ENCODE measurements at places on chromosomes 12 and 14.

DNA sequence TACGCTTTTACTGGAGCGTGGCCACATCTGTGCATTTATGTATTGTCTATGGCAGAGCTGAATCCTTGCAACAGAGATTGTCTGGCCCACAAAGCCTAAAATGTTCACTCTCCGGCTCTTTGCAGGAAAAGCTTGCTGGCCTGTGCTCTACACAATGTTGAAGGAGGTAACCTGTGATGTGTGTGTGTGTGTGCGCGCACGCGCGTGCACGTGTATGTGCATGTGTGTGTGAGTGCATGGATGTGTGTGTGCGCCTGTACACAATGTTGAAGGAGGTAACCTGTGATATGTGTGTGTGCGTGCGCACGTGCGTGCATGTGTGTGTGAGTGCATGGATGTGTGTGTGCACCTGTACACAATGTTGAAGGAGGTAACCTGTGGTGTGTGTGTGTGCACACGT lies 62.7 kb downstream of the RFLNA start:
- no peak for DNase-seq

GRCh38 chr14:92472860-92473259 lies 40.7 kb upstream of the RIN3 start:
- DNase-seq: no peak

DNA sequence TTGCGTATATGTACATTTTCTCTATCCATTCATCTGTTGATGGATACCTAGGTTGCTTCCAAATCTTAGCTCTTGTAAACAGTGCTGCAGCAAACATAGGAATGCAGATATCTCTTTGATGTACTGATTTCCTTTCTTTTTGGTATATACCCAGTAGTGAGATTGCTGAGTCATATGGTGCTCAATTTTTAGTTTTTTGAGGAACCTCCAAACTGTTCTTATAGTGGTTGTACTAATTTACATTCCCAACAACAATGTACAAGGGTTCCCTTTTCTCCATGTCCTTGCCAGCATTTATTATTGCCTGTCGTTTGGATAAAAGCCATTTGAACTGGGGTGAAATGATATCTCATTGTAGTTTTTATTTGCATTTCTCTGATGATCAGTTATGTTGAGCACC lies 44.3 kb downstream of the PELI2 start:
- DNase-seq: no peak

DNA sequence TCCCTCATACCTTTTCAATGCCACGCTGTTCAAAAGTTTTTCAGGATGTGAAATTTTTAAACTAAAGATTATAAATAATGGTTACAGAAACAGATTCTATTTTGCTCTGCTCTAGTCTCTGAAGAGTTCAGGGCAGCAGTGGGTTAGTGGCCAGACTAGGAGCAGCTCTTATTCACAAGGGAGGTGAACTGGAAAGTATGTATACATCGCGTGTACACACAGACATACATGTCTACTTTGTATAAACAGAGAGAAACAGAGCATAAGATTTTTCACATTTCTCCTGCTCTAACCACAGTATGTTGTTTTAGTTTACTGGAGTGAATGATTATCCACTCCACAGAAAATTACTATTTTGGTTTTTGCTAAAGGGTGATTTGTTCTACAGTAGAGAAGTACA lies 74.4 kb upstream of the CRY1 start:
- DNase-seq: no peak

DNA sequence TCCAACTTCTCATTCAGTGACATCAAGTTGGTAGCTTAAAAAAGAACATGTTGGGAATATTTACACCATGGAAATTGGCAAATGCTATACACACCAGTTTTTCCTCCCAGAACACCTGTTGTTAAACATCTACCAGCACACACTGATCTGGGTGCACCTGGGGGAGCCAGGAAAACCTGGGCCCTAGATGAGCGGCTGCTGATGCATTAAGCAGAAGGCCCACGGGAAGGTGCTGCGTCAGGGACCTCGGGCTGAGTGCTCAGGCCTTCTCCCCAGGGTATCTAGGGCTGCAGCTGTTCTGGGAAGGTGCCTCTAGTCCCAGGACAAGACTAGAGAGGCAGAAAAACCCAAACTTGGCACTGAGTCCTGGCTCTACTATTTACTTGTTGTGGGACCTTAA lies 2.8 kb upstream of the NGB start:
- no peak for DNase-seq

DNA sequence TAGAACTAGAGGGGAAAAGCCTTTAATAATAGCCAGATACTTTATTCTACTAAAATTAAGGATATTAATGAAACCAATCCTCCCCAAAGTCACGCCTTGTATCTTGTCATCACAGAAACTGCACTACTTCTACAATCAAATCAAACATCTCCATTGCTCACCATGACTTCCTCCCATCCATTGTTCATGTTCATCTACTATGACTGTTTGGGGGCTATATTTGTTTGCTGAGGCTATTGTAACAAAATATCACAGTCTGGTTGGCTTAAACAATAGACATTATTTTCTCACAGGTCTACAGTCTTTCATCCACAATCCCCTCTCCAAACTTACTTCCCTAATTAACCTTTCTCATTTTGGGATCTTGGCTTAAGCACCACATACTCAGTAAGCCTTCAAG lies 193.6 kb upstream of the FSCB start:
- DNase-seq: no peak

DNA sequence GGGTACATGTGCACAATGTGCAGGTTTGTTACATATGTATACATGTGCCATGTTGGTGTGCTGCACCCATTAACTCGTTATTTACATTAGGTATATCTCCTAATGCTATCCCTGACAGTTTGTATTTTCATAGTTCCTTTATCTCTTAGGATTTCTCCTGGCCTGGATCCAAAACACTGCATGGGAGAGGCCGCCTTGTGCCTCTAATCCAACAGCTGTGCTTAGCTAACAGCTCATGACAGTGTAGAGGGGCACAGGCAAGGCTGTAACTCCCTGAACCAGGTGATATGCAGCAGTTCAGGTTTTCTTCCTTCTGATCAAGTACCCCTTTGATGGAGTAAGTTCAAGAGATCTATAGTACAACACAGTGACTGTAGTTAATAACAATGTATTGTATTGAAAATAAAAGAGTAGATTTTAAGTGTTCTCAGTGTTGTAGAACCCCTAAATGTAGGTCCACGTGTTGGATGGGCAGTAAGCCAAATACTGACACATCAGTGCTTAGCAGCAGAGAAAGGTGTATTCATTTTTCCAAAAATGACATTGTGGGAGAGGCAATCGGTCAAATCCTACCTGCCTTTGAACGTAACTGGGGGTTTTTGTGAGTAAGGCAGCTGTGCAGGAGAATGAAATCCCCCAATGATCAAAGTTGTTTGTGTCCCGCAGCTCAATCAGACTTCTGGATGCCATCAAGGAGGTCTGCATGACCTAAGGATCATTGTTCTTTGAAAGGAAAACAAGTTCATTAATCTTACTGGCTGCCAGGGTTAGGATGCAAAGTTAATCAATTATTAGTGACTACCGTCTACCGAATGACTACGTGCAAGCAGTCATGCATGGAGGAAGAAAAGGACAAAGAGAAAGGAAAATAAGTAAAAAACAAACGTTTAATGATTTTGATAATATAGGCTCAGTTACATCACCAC lies 89.3 kb upstream of the FGD4 start:
- no peak for DNase-seq

DNA sequence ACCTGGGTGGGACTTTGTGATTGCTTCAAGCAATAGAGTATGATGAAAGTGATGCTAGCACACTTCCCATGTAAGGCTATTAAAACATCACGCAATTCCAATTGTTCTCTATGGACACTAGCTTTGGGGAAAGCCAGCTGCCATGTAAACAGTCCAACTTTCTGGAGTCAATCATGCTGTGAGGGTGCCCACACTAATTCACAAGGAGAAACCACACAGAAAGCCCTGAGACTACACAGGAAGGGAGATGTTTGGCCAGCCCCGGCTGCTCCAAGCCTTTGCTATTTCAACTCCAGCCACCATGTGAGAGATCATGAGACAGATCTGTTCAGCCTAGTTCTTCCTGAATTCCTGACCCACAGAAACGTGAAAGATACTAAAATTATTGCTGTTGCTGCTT lies 96.3 kb downstream of the ST8SIA1 start:
- no peak for DNase-seq
